Lower leg skin (tissue), 4 donors: ENCODE measurements at places on chromosomes 2 and 18.
A peak's percentile ranks its signal among the peaks of the same experiment; 100 is the strongest.

DNA sequence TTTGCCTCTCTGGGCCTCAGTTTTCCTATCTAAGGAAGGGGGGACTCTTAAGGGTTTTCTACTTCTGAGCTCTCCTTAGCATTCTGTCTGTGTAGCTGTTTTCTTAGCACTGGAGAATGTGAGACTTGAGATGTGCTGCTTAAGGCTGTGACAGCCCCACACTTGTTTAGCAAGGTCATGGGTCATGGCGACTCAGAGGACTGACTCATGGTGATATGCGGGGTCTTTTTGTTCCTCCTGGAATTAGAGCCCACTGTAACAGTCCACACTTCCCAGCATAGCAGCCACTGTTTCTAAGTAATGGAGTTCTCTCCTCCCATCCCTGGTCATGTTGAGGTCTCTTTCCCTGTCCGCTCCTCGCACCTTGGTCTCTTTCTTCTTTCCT, 4.1 kb upstream of the LPIN1 start:
- no peak for DNase-seq

GRCh38 chr2:233532971-233533370, 33.6 kb downstream of the USP40 start:
- no peak for DNase-seq

GRCh38 chr2:14756122-14756541, 123.6 kb downstream of the LRATD1 start:
- DNase-seq = no peak

DNA sequence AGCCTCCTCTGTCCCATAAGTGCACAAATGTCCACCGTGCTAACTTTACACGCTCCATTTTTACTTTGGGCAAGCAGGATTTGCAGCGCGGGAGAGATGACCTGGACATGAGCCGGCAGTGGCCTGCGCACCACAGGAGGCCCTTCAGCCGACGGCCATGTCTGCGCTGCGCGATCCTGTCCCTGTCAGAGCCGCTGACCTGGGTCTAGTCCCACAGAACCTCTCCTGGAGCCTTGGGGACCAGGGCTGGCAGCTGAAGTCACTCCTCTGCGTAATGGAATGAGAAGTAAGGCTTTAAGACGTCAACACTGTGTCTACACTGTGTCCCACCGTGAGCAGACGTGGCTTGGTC, 29.6 kb downstream of the ADI1 start:
- DNase-seq = no peak

GRCh38 chr2:70785137-70785911, 5.1 kb downstream of the FIGLA start:
- DNase-seq = no peak

GRCh38 chr2:8255448-8255800, 426.4 kb upstream of the ID2 start:
- no peak for DNase-seq

DNA sequence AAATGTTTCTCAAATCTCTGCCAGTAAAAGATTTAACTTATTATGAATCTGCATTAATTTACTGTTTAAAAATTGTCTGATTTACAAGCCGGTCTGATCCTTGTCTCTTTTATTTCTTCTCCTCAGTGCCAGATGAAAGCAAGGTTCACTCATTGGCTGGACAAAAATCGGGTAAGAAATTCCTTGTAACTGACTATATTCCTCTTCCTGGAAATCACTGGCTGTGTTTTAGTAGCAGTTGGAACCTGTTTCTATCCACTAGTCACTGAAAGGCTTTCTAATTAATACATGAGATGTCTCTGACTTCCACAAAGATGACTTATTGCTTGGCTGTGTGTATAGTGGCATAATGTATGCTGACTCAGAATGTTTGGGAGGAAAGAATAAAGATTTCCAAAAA, 436.6 kb upstream of the NRP2 start:
- DNase-seq = no peak

DNA sequence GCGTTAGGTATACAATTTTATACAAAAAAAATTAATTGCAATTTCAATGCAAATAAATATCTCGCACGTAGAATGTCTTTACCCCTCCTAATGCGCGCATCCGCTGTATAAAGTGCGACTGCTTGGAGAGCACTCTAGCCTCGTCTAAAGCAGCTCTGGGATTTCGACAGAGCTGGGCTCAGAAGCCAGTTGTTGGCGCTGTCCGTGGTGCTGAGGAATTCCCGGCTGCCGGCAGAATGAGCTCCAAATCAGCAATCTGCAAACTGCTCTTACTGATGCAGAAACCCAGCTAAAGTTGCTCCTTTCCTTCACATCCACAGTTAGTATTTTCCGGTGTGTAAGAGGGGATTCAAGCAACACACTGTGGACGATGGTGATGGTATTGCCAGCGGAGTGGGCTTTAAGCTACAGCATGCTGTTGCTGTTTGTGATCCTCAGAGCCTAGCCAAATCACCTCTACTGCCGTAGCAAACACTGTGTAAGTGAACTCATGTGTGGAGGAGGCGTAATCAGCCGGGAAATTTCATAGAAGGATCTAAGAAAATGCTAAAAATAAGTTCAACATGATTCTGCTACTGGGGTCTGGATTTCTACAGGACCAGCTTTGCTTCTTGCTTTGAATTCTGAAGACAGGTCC, at the start of gene VWC2L:
VWC2L (plus strand) TSS at position 137 of the 637 bp plus-strand sequence. CDS start 3,140 bp downstream, outside the sequence.
- DNase-seq = peak; percentile 21

DNA sequence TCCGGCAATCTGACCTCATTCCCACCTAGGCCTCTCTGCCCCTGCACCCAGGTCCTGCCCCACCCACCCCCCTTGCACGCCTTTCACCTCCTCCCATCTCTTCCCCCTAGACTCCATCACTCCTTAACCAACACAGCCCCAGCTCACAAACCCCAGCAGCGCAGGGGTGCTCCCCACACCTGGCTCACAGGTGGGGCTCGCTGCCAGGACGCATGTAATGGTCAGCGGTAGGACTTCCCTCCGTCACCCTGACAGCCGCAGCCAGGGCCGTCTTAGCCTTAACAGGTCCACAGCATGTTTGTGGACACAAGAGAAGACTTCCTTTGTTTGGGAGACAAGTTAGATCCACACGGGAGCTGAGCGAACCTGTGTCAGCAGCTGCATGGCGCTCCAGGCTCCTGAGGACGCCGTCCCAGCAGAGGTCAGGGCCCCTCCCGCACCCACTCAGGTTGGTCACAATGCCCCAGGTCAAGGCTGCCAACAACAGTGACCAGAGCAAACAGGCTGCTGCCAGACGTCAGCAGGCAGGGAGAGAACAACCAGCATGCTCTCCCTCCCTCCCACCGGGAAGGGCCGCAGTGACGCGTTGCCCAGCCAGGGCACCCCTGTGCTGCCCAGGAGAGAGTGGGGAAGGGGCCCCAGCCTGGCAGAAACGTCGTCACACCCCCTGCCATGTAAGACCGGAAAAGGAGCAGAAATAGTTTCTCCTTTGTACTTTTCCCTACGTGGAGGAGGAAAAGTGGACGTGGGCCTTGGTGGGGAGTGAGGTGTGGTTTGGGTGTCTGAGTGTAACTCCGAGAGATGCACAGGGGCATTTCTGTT, 68.0 kb downstream of the PXDN start:
- peak; percentile 68 for DNase-seq

GRCh38 chr2:145764631-145765030, 1244.7 kb upstream of the ZEB2 start:
- no peak for DNase-seq

DNA sequence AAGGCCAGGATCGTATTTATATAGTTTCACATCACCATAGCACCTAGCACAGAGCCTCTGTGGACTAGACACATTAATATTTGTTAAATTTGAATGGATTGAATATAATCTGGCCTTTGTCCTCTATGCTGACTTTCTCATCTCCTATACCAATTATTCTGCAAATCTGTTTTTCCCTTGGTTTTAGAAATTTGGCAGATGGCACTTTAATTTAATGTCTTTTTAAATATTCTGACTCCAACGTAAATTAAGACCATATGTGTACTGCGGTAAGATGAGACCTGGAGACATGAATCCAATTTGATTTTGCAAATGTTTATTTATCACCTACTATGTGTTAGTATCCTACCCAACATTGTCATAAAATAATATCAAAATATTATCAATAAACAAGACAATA, 1281.9 kb upstream of the PIK3C3 start:
- no peak for DNase-seq

- DNase-seq = no peak
These were observed 2.3 kb downstream of the SLC3A1 start for GRCh38 chr2:44277541-44277940.

- no peak for DNase-seq
These were observed 243.5 kb upstream of the TMEFF2 start for GRCh38 chr2:192438239-192438638.

GRCh38 chr2:115165529-115166109, 723.2 kb downstream of the DPP10 start:
- DNase-seq = no peak

DNA sequence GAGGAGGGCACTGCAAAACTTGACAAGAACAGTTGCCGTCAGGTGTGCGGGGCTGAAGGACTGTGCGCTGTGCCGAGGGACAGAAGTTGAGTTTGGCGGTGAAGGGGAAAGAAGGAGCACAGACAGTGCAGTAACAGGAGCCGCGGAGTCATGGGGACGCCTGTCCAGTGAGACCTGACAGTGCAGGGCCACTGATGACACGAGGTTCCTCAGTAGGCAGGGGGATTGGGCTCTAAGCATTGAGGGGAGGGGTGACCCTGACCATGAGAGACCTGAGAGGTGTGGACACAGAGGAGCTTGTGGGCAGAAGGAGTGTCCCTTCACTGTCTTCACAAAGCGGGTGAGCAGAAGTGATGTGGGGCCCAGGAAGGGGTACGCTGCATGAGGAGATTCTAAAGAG, 104.8 kb downstream of the MTCL1 start:
- peak; percentile 36 for DNase-seq

DNA sequence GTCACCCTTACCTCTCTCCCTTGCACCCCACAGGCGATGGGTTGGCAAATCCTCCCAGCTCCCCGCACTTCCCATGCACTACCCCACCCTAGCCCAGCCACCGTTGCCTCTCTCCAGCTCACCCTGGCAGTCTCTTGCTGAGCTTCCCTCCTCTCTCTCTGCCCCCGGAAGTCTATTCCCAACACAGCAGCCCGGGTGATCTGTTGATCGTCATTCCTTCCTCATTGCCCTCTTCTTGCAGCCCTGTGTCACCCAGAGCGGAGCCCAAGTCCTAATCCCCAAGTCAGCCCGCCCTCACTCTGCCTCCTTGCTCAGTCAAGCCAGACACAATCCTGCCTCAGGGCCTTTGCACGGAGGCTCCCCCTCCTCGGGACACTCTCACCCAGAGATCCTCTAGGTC, 55.2 kb downstream of the CIB4 start:
- DNase-seq = peak; percentile 78

DNA sequence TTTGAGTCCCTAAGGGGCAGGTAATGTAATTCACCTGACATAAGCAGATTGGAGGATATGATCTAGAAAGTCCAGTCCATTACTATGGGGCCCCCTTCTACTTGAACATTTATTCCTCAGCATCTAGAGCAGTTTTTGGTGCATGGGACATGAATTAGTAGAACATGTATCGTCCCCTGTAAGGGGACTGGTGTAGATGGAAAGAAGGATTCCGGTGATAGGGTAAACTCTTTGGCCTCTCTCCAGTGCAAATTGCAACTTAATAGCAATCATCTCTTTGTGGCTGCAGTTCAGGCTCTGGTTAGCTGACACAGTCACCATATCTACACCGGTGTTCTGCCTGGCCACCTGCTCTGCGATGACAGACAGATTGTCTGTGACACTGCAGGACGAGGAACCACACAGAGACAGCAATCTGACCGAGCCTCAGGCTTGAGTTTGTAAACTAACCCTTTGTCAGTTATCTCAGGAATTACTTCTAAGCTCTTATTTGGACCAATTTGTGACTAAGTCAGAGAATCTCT, 6.4 kb upstream of the SLC8A1 start:
- DNase-seq = no peak

- DNase-seq = no peak
These were observed 113.0 kb downstream of the PTRHD1 start for GRCh38 chr2:24680196-24680595.

DNA sequence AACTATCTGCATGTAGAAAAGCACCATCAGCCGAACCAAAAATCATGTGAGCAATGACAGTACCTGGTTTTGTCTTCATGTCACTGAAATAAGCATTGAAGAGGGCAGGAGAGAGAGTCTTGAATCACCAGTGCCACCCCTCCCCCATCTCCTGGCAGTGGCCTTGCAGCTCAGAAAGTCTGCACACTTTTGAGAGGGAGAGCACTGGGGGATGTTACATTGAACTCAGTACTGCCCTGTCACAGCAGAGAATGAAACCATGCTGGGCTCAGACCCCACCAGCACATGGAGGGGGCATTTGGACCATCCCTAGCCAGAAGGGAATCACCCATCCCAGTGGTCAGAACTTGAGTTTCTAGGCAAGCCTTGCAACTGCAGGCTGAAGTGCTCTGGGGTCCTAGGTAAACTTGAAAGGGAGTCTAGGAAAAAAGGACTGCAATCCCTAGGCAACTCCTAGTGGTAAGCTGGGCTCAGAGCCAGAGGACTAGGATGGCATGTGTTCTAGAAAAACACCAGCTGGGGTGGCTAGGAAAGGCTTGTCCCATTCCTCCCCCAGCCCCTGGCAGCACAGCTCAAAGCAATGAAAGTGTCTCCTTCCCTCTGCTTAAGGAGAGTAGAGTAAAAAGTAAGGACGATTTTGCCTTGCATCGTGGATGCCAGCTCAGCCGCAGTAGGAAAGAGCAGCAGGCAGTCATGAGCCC, 259.9 kb upstream of the MYT1L start:
- DNase-seq = no peak

- no peak for DNase-seq
These were observed 57.8 kb downstream of the AFTPH start for GRCh38 chr2:64581777-64582539.

DNA sequence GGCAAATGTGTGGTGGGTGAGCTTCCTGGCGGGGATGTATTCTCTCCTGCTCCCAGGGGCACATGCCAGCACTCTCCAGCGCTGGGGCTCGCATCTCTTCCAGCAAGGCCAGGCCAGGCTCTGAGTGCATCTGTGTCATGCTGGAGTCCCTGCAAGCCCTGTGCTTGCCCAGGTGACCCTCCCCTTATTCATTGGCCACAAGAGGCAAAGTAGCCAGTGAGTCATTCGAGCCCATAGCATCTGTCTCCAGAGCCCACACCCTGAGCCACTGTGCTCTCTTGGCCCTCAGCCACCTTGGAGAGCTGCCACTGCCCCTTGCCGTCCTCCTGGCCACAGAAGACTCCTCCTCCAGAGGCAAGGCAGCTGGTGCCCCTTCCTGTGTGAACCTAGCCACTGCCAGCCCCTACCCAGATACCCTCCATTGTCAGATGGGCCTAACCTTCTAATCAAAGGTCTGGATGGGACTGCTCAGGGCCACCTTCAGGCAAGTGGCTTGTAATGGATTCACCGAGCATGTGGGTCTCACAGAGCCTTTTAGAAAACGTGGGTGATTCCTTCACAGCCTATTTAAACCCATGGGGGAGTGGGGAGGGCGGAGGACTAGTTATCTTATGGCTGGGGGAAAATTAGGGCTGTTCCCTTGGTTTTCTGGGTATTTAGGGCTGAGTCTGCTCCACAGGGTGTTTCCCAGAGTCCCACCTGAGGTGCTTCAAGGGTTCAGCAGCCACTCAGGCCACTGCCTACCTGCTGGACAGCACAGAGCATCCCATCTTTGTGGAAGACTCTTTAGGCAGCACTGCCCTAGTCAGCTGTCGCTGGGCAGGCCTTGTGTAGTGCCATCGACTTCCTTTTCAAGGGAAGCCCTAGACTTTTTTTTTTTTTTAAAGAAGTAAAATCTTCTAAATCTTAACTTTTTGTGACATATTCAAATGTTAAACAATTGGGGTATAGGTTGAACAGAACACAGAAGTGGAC, 137.4 kb downstream of the ACOXL start:
- no peak for DNase-seq
